Activated CD4-positive, alpha-beta T cell treated with anti-CD3 and anti-CD28 coated beads, Interleukin-2, amount 50 U/mL, for 48 hours (primary cell): ENCODE measurements at places on chromosomes 5 and 9.

DNA sequence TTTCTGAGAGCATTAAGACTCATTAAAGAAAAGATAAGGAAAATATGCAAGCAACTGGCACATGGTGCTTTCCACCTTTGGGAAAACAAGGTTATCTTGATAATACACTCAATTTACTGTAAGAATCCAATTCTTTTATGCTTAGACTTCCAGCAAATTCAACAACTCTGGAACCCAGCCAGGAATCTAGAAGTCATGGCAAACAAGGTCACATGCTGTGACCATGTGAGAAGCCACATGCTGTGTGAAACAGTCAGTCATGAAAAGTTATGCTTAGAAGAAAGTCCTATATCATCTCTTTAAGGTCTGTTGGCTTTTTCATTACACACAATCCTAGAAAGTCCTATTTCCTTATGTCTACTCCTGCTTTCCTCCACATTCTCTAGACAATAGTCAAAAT is 581.8 kb upstream of the C9orf72 start:
- DNase-seq = no peak

DNA sequence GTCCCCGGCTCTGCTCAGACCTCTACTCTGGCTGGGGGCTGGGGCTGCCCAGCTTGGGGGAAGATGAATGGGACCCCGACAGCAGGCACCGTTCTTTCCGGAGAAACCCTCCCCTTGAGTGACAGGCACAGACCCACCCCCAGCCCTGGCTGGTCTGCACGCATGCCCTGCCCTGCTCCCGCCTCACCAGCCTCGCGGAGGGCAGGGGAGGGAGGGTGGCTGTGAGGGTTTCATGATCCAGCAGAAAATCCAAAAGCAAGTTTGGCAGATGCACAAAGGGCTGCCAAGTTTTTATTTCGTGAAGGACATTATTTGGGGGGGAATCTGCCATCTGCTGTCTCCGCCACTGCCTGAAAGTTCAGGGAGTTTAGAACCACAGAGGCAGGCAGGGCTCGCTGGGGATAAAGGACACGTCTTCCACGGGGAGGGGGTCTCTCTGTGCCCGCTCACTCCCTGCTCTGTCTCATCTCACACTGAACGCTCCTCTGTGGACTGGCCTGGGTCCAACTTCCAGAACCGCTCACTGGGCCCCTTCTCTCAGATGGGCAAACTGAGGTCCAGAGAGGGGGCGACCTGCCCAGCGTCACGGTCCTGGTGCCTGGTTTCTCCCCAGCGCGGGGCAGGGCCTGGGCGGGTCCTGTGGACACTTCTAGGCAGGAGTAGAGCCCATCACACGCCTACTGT is 92.9 kb downstream of the RXRA start:
- DNase-seq = no peak

DNA sequence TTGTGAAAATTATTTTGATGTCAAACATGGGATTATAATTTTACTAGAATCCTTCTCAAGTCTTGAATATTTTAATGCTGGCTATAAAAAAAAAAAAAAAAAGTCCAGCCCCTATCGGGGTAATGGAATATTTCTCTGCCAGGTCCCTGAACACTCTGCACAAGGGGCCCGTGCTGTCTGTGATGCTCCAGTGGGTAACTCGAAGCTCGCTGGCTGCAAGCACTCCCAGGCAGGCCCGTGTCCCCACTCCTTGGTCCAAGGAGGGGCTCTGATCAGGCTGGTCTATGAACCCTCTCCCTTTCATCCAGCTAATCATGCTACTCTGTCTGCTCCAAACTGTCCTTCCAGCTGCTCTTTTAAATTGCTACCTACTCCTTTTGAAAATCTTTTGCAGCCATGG is 180.8 kb downstream of the GAPVD1 start:
- DNase-seq = no peak

GRCh38 chr9:63817622-63818518 is 1467.1 kb downstream of the FOXD4L5 start:
- DNase-seq = peak; percentile 64

DNA sequence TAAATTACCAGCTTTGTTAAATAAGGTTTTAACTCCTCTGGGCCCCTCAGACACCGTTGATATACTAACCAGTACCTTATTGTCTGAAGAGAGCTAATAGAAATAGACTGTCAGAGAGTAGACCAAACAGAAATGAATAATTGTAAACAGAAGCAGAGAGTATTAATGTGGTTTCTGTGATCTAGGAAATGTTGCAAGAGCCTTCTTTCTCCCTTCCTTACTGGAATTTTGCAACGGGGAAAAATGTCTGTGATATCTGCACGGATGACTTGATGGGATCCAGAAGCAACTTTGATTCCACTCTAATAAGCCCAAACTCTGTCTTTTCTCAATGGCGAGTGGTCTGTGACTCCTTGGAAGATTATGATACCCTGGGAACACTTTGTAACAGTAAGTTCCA is 5.1 kb downstream of the TYRP1 start:
- DNase-seq = no peak

DNA sequence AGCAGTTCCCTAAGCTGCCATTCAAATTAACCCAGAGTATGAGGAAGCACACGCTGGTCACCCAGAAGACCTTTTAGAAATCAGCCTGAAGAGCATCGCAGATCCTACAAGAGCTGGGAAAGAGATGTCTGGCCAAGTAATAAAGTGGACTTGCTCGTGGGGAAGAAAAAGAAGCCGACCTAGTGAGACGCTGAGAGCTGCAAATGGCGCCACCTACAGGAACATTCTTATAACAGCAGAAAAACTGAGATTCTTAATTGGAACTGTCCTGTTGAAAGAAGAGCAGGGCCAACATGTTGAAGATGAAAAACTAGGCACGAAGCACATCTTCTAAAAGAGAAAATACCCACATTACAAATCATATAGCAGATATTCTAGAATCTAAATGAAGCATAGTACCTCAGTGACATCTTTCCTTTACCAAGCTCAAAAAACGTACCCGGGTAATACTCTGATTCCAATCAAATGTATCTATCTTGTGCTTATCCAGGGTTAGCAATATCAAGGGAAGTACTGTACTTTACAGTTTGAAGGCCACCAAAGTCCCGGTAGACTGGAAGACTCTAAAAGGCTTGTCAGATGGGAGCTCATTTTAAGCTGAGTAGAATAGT is 3.9 kb upstream of the GNAQ start:
- peak; percentile 50 for DNase-seq

DNA sequence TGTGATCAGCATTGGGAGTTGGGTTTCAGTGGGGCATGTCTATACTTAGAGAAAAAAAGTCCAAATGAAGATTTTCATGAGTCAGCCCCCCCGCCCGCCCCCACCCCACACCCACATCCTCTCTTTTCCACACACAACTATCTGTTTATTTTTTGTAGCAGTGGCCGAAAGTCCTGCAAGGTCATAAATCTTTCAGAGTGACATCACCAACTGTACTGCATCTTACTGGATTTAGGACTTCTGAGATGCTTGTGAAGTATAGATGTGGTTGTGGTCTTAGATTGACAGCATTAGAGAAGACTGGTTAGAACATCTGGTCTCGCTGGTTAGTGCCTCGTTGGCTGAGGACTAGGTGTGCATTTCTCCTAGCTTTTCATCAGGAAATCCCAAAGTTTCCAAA is 7.3 kb upstream of the ROPN1L start:
- DNase-seq = no peak

GRCh38 chr9:133332381-133332730 is 3.6 kb downstream of the SURF6 start:
- DNase-seq = no peak

DNA sequence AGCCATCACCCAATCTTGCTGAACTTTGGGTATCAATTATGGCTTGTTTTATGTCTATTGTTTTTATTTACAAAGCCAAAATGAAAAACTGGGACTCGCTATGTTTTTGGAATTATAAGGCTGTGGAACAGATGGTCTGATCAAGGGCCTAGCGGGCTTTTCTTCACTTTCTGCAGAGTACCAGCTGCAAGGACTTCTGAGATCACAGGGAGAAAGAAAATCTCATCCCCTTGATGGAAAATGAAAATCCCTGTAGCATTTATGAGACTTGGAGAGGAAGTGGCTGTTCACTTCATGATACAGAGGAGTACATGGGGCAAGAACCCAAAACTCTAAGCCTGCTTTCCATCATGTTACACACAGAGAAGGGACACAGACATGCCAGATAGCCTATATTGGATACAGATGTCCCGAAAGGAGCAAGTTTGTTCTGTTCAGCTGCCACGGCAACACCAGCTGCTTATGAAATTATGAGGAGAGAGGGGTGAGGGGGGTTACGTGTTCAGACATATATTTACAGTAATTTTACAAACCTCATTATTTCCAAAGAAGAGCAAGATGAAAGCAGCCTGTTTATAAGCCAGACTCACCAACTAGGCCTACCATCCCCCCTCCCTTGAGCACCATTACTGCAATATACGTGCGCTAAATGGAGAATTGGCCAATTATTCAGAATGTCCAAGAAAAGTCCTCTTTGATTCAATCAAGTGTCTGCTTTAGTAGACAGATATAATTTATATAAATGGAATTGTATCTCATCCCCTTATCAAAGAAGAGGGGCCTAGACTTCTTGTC is 220.0 kb downstream of the MARCHF11 start:
- DNase-seq = no peak

GRCh38 chr5:1494780-1495524 is 28.8 kb downstream of the LPCAT1 start:
- DNase-seq = no peak

DNA sequence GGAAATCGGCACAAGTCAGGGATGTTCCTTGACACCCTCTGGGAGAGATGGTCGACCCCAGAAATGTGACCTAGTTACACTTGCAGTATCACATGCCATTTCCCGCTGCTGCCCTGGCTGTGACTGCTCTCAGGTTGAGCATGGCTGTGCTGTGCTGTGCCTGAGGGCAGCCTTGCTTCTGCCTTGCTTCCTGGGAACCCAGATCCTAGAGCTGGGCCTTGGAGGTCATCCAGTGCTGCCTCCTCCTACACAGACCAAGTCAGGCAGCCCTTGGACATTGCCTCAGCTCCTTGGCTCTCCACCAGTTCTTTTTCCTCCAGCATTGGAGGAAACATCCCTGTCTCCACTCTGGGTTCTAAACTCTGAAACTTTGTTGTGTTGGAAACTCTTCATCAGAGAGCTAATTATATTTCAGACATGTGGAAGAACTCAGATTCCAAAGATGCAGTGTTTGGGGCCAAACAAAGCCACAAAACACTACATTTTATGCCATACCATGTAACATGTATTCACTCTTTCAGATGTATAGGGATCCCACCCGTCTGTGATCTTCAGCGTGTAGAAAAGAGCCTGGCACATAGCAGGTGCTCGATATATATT is 6.1 kb downstream of the MAMDC2 start:
- no peak for DNase-seq

- DNase-seq = no peak
Observed at GRCh38 chr5:99315413-99316183, 386.8 kb upstream of the CHD1 start.

- peak; percentile 33 for DNase-seq
Observed at GRCh38 chr5:126869005-126869451, 92.1 kb downstream of the LMNB1 start.

GRCh38 chr9:133375116-133375723 is 640 bp downstream of the SURF4 start:
- no peak for DNase-seq

DNA sequence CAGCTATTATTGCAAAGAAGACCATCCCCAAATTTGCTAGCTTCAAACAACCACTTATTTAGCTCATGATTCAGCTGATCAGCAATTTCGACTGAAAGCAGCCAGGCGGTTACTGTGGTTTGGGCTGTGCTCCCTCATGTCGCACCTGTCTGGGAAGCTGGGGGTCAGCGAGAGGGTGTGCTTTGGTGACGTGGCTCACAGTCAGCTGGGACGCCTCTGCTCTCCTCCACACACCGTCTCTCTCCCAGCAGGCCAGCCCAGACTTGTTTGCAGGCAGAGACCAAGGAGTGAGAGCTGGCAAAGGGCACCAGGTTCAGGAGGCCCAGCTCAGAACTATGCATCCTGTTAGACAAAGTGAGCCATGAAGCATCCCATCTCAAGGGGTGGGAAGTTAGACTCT is 140.9 kb downstream of the SYK start:
- no peak for DNase-seq

GRCh38 chr5:40653221-40654022 is 26.3 kb upstream of the PTGER4 start:
- no peak for DNase-seq

- DNase-seq = no peak
Observed at GRCh38 chr9:93354451-93354850, 97.0 kb upstream of the FAM120A start.

DNA sequence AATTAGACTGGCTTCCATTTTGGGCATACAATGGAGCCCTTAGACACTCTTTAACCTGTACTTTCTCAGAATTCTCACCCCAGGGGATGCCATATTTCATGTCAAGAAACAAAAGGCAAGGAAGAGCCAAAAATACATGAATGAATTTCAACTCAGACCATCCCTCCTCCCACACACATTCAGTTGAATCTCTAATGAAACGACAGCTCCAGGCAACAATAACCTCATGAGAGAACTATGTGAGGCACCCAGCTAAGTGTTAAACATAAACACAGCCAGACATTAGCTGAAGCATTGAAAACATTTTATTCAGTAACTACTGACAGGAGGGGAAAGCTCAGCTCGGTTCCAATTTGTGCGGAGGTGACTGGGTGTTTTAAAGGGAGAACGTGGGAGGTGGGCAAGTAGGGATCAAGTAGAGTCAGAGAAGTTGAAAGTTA is 1359.1 kb upstream of the CDH9 start:
- no peak for DNase-seq

DNA sequence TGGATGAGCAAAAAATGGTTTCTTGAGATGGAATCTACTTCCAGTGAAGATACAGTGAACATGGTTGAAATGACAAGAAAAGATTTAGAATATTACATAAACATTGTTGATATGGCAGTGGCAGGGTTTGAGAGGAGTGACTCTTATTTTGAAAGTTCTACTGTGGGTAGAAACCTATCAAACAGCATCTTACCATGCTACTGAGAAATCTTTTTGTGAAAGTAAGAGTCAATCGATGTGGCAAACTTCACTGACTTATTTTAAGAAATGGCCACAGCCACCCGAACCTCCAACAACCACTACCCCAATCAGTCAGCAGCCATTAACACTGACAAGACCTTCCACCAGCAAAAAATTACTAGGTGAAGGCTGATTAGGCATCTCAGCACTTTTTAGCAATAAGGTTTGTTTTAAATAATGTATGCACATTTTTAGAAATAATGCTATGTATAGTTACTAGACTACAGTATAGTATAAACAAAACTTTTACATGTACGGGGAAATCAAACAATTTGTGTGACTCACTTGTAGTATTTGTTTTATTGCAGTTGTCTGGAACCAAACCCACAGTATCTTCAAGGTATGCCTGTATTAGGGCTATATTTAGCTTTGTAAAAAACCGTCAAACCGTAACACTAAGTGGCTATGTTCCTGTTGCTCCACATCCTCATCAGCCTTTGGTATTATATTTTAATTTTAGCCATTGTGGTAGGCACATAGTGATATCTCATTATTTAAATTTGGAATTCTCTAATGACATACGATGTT is 30.6 kb upstream of the ADAMTS6 start:
- no peak for DNase-seq

- no peak for DNase-seq
Observed at GRCh38 chr9:109186857-109187520, 19.9 kb upstream of the FRRS1L start.

DNA sequence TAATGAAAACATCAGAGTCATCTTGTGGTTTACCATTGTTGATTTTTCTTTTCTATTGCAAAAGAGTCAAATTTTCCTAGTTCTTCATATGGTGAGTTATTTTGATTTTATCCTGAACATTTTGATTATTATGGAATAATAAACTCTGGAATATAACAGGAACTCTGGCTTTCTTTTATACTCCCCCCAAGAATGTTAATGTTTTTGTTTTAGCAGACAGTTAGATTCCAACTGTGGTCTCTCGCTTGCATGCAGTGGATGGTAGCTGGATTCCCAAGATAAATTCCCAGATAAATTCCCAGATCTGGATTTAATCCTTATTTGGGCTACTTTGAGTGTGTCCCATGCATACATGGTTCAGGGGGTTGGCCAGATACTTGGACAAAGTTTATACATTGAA is 109.8 kb downstream of the NSG2 start:
- no peak for DNase-seq
